ENCODE measurements at places on chromosomes 2 and 18.

DNA sequence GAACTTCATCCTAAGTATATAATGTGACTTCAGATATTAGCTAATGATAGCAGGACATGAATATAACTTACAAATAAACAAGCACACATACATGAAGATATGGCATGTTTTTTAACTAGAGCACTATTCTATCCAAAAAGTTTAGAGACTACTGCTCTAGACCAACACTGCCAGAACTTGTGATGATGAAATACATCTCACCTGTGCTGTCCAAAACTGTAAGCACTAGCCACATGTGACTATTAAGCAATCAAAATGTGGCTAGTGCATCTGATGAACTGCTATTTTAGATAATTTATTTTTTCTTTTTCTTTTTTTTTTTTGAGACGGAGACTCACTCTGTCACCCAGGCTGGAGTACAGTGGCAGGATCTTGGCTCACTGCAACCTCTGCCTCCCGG is 7.1 kb downstream of the AAK1 start:
- DNase-seq = no peak

DNA sequence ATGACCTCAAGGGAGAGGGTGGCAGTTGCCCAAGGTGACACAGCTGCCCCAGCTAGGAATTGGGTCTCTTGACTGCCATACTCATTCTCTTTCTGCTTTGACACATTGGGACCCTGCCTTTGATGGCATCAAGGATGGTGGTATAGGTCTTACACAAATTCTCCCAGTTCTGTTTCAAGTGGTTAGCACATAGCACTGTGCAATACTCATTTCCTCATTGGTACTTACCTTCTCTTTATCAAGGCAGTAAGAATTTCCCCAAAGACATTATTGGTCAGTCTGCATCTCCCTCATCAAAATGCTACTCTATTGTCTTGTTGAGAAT is 35.9 kb upstream of the CCDC93 start:
- DNase-seq = no peak

DNA sequence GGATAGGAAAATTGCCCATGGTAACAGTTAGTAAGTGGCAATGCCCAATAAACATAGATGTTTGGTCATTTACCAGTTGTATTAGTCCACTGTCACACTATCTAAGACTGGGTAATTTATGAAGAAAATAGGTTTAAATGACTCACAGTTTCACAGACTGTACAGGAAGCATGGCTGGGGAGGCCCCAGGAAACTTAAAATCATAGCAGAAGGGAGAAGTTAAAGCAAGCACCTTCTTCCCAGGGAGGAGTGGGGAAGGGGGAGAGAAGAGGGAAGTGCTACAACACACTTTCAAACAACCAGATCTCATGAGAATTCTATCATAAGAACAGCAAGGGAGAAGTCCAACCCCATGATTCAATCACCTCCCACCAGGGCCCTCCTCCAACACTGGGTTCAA is 23.4 kb downstream of the NR4A2 start:
- DNase-seq = no peak

DNA sequence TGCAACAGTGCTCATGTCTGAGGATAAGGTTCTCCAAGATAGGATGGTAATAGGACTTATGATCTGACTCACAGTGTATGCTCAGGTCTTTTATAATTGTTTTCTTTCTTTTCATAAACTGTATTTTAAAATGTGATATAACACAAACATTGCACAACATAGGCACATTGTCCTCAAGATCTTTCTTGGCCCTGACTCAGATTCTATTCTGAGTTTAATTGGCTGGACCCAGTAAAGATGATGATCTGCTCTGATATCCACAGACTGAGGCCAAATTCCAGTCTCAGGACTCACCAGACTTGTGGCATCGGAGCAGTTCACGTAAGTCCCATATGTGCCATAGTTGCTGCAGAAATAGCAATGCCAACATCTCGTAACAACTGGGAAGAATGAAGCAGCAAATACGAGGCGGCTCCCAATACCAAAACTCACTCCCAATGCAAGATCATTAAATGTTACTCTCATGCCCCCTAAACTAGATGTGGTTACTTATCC is 448.9 kb upstream of the SLC14A2 start:
- DNase-seq = peak; percentile 97

DNA sequence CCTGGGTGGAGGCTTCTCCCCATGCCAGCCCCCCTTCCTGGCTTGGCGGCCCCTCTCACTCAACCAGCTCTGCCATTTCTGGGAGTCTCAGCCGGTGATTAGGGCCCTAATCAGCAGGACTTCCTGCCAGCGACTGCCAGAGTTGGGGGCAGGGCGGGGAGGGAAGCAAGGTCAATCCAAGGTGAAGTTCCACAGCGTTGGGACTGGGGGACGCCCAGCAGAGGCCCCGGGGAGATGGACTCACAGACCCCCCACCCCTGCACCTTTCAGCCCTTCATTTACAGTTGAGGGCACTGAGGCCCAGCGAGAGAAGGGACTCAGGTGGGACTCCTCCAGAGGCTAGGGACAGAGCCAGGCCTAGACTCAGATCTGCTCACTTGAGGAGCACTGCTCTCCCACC is 65.3 kb downstream of the TNS1 start:
- no peak for DNase-seq

GRCh38 chr18:49444581-49444980 is 15.9 kb downstream of the DYM start:
- DNase-seq = no peak

GRCh38 chr18:35920623-35921022 is 51.9 kb upstream of the RMP24 start:
- DNase-seq = no peak

GRCh38 chr2:134247679-134248078 is 6.2 kb upstream of the MGAT5 start:
- no peak for DNase-seq

DNA sequence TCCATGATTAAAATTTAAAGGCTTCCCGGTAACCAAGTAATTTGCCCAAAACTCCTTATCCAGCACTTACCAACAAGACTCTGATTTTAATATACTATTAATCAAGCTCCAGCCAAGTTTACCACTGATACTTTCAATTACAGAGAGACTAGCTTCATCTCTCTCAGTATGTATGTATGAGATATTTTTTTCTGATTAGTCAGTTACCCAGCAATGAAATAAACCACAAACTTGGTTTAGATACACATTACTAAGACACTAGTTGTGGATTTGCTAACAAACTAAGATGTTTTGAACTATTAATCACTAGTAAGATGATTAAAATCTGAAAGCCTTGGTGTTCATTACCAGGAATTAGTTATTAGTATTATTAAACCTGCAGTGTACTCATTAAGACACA is 1272.2 kb upstream of the ACVR2A start:
- peak; percentile 64 for DNase-seq

GRCh38 chr2:16745466-16745865 is 79.8 kb upstream of the CYRIA start:
- DNase-seq = no peak

DNA sequence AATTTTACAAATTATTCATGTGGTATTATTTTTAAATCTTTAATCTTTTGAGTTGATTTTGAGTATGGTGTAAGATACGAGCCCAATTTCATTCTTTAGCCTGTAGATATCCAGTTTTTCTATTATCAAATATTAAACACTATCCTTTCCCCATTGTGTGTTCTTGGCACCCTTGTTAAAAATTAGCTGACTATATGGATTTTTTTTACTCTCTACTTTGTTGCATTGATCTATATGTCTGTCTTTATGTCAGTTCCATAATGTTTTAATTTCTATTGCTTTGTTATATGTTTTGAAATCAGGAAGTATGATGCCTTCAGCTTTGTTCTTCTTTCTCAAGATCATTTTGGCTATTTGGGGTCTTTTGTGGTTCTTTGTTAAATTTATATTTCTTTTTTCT is 80.9 kb upstream of the ZNF804A start:
- DNase-seq = no peak

DNA sequence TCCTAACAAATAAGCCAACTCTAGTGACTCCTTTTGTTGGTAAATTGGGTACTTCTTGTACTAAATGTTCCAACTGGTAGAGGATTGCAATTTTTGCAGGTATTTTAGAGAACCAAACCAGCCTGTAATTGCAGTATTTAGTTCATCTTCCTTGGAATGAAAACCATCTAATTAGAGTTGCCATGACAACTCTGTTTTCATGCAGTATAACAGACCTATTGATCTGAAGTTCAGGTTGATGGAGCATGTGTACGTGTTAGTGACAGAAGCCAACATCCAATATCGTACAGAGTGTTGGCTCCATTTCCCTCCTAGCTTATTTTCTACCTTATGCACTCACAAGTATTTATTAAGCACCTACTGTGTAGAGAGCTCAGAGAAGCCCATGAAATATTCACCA is 176.3 kb upstream of the FOSL2 start:
- no peak for DNase-seq

GRCh38 chr18:70221156-70221914 is 15.8 kb upstream of the RTTN start:
- DNase-seq = no peak

- DNase-seq = no peak
Observed at GRCh38 chr2:19127616-19128015, 230.8 kb downstream of the OSR1 start.

DNA sequence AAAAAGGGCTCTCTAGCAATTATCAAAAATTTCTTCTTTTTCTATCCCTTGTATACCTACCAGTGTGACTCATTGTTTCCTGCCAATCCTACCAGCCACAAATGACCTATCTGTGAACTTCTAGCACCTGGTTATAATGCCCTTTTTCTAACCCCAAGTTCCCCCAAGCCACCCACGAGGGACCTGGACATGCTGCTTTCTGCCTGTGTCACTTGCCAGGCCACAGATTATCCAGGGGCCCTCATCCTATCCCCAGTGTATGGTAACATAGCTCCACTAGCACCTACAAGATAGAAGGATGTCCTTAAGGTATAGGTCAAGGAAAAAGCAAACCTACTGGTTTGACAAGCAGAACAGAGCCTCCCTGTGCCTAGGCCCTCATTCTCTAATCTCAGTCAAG is 26.8 kb downstream of the AAK1 start:
- DNase-seq = no peak

GRCh38 chr18:24710474-24710873 is 250.0 kb downstream of the HRH4 start:
- no peak for DNase-seq

DNA sequence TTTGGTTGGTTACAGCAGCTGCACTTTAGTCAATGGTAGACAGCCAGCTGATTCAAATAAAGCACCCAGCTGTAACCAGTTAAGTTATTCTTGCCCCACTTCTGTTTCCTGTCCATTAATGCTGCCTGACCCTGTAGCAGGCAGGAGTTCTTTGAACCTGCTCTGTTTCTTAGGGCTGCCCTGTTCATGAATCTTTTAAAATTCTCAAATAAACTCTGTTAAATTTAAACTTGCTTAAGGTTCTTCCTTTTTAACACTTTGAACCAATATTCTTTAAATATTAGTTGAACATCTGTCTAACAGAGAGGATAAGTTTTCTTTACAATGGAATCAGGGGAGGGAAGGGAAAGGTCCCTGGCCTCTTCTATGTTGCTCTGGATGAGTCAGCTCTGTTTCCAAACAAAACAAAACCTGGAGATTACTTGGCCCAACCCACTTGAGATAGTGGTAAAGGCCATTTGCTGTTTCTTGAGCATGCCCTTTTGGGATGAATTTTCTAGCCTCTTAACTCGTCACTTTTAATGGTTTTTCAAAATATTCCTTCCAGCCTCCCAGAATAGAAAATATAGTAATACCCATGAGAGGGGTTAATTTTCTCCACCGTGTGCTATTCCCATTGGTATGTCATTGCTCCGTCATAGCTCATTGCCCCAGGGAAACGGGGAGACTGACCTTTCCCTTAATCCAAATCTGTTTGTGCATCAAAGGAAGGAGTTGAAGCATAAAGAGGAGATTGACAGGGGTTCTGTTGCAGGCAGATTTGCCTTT is 112.1 kb upstream of the FHL2 start:
- DNase-seq = peak; percentile 45

DNA sequence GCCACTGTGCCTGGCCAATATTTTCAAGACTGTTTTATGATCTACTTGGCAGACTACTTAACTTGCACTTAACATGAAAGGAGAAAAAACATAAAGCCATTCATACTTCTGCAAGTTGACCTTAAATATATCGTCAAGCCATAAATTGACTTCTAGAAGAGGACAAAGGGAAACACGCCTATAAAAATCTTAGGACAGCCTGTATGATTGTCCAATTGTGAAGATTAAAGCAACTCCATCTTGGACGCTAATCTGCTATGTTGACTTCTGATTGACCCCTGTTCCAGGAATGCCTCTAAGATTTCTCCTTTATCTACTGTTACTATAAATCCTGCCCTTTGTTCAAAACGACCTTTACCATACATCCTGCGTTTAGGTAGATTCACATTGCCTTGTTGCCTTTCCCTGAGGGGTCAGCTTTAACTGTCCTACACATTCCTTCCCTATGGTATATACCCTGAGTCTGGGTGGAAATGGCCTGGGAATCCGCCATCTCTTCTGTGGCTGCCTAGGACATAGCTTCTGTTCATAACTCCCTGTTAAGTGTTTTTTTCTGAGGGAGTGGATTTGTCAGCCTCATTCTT is 40.2 kb upstream of the SLC35F5 start:
- no peak for DNase-seq

DNA sequence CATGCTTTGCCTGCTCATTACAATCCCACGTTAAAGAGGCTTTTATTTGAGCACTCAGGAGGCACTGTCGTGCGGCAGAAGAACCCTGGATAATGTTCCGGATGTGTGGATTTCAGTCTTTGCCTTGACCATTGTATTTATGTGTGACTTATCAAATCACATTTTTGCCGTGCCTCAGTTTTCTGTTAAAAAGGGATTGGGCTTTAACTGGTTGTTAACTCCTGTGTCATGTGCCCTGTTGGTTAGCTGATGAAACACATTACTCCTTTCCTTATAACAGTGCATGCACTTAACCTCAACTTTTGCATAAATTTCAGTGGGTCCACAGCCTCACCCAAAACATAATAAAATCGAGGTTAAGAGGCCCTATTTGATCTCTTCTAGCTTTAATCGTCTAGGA is 52.7 kb downstream of the NAB1 start:
- DNase-seq = no peak

- no peak for DNase-seq
Observed at GRCh38 chr2:223852281-223852795, 15.0 kb upstream of the AP1S3 start.
